Endothelial cell (in vitro differentiated cells): ENCODE measurements at places on chromosomes 13 and 19.

GRCh38 chr19:33434069-33434885 is 60.8 kb downstream of the CEBPG start:
- no peak for DNase-seq

DNA sequence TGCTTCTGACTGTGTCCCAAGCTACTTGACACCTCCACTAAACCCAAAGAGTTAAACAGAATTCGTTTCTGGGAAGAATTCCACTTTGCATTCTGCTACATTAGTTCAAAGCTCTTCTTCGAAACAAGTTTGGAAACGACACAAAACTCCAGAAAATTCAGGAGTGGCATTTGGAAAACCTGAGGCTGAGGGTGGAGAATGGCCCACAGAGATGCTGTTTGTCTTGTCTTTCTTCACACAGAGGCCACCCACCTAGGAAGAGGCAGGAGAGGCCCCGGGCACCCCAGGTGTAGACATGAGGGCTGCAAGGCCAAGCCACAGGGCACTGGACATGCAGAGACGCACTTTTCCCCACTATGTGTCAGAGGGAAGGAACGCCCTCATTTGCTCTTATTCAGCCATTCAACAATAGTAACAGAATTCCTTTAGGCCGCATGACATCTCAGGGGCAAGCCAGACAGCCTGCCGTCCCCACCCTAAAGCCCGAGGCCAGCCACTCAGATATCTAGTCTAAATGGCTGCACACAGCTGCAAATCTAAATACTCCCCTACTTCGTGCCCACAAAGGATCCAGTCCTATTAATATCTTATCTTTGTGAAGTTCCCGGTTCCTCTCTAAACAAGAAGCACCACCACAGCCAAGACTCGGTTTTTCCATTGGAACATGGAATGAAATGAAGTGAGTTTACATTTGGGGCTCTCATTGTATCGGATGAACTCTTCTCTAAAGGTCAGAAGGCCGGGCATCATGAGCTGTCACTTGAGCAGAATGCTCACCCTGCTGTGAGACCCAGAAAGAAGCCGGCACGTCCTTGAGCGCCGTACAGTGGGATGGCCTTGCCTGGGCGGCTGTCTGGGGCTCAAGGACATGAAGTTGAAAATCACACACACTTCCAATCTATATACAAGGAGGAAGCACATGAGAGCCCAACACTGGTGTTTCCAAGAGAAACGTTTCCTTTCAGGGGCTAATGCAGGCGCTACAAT is 19.8 kb downstream of the COL4A1 start:
- DNase-seq: no peak

GRCh38 chr13:20331949-20332348 is 99.8 kb upstream of the GJB6 start:
- DNase-seq: no peak

DNA sequence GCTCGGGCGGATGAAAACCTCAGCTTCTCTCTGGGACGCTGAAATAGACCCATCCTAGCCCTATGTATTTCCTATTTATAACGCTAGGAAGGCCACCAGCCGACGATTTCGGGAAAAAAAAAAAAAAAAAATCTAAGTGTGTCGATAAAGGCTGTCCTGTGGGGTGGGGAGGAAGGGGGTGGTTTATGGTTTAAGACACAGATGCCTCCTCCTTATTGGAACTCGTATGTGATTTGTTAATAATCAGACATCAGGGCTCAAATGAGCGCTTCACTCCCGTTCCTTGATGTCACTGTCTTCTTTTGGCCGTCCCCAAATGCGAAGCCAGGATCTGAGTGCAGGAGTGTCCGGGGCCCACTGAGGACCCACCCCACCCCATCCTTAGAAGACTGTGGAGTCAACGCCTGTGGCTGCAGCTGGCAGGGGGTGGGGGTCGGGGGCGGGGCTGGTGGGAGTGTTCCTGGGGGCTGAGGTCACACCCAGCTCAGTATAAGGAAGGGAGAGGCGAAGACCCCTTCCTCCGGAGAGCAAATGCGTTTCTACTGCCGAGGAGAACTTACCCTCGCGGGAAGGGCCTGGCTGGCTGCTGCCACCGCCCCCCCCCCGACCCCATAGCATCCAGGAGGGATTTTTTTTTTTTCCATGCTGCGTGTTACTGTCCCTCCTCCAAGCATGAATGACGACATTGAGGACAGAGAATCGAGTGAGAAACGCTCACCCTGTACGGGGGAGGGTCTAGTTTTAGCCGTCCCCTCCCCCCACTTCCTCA is 971 bp downstream of the ATCAY start:
- no peak for DNase-seq

DNA sequence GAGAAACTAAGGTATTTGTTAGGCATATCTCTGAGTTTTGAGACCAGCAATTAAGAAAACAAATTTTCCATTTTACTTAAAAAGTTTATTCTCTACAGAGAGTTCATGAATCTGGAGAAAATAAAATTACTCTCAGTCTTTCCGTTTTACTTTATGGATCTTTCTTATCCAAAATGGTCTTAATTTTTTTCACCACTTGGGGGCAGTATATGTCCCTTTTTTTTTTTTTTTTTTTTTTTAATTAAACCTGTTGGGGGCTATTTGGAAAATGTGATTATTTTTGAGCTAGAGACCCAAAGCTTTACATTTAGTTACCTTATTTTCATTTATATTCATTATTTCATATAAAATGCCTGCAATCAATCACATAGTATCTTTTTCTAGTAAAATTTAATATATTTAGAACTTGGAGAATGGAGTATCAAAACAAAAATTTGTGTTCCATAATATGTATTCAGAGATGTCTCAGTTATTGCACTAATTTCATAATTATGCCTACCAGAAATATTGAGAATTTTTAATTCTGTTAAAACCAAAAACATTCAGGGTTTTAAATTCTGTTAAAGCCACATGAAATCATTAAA is 27.1 kb downstream of the PIBF1 start:
- DNase-seq: no peak

DNA sequence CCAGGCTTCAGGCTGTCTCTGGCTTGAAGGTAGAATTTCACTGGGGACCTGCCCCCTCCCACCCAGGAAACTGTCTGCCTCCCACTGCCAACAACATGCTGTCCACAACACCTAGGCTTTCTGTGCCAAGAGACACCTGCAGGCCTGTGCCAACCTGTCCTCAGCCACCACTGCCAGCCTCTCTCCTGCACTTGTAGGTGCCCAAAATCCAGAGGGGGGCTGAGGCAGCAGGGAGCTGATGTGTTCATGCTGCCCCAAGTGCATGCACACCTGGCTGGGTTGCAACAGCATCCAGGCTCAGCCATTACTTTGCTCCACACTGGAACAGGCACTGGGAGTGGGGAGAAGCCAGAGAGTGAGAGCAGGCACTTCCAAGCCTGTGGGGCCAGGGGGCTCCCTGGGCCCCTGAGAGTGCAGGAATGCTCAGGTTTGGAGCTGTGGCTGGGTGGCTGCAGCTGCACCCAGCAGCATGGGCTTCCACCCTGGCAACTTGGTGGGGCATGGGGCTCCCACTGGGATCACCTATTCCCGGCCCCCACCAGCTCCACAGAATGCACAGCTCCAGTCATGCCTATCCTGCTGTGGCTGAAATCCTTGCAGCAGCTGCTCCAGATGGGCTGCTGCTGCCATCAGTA is 218.1 kb upstream of the OBI1 start:
- no peak for DNase-seq

GRCh38 chr13:24012648-24013047 is 115.3 kb upstream of the C1QTNF9B start:
- DNase-seq: no peak

DNA sequence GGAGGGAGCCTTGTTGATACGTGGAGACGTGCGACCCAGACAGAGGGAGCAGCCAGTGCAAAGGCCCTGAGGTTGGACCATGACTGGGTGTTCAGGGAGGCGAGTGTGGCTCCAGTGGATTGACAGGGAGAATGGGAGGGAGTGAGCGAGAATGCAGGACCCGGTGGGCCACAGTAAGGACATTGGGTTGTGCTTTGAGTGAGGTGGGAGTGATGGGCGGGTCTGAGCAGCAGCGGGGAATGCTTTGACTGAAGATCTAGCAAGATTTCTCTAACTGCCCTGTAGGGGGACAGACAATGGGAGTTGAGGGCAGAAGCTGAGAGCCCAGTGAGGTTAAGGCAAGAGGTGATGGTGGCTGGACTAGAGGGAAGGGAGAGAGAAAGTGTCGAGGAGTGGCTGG is 7.7 kb upstream of the NANOS2 start:
- DNase-seq: no peak

GRCh38 chr13:100818711-100819110 is 144.1 kb upstream of the TMTC4 start:
- DNase-seq: no peak

GRCh38 chr13:64371461-64371860 is 2858.7 kb downstream of the PCDH9 start:
- DNase-seq: no peak

- no peak for DNase-seq
These were observed 140.9 kb upstream of the MAB21L1 start for GRCh38 chr13:35617420-35617819.

DNA sequence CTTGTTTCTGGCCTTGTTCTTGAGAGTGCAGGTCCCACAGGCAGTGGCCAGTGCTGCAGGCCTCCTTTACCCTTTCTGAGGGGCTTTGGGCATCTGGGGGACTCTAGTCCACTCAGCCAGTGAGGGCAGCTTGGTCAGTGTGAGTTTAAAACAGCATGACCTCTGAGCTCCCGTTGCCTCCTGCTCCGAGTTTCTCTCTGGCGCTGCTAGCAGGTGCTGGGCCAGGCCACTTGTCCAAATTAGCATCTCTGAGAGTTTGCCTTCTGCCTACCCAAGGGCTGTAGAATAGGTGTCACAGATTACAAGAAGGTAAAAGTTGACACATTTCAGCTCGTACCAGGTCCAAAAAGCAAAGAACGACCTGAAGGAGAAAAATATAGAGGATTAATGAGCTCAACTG is 105.9 kb downstream of the SIPA1L3 start:
- no peak for DNase-seq

GRCh38 chr13:113657851-113658741 is at the start of gene ATP4B:
Gene ATP4B, minus strand, starts transcription at chr13:113658198. Its CDS starts 54 bp downstream, at chr13:113658144.
- no peak for DNase-seq

- no peak for DNase-seq
These were observed 8.8 kb upstream of the METTL21C start for GRCh38 chr13:102703726-102704035.

- DNase-seq: no peak
These were observed 1737.2 kb upstream of the MIR17HG start for GRCh38 chr13:89610331-89610730.

DNA sequence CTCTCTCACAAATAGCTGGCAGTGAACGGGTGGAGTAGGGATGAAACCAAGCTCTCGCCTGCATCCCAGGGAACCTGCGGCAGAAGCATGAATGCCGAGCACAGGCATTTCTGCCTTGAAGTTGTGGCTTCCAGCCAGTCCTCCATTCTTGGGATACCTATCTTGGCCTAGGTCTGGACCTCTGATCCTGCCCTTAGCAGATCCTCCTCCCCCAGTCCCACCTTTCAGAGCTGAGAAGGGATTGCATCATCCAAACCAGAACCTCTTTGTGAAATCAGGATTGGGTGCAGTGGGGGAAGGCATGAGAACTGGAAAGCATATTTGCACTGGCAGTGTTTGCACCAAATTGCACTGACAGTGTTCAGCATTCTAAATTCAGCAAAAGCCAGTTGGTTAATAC is 5.8 kb downstream of the ZNF780A start:
- no peak for DNase-seq

- no peak for DNase-seq
These were observed 37.7 kb downstream of the CNMD start for GRCh38 chr13:52701728-52702465.
